ENCODE measurements at places on chromosomes 4 and X.

- DNase-seq: no peak
Observed at GRCh38 chrX:51760657-51761056, 17.4 kb downstream of the GSPT2 start.

DNA sequence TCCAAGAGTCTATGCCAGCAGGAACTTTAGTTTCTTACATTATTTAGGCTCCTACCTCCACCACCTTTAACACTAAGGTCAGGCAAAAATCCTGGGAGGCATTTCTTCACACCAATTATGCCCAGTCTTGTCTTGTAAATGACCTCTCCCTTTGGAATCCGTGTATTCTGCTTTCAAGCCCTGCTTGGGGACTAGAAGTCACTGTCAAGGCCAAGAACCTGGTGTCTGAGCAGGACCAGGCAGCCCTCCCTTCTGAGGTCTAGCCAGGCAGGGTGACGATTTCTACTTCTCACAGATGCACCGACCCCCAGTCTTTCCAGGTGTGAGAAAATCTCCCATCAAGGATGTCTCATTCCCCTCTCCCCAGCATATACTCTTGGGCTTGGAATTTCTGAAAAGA is 82.7 kb upstream of the C1QTNF7 start:
- DNase-seq: no peak

GRCh38 chr4:75235359-75235951 is 278.7 kb downstream of the RCHY1 start:
- DNase-seq: no peak

DNA sequence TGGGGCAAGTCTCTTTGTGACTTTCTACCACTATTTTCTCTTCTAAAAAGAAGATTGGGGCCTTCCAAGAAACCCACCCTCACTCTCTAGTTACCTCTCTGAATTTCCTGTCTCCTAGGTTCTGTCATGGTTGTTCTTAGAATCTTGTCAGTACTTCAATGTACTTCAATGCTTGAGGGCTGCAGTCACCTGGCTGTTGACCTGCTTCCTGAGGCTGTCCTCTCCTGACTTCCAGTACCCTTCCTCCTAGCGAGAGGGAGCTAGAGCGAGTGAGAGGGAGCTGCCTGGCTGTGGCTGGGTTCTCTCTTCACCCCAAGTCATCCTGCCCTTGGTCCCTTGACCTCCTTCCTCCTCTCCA is 17.7 kb downstream of the CD99L2 start:
- no peak for DNase-seq

- no peak for DNase-seq
Observed at GRCh38 chr4:85607624-85608023, 132.7 kb downstream of the ARHGAP24 start.

GRCh38 chr4:138707746-138708677 is 307.6 kb upstream of the NOCT start:
- DNase-seq: no peak

Measured in epithelial cell of esophagus (primary cell).